ENCODE measurements at places on chromosomes 7 and 10. TPM values are rescaled to one million over a fixed set of nuclear protein-coding genes. Genes with fewer than 3 reads are reported as not detected.

Gene PGAM2
- total RNA-seq, result 1.2 TPM

Gene UPK3B
- total RNA-seq, result not detected

Gene FKBP6
- total RNA-seq, result not detected

Gene ZNF804B
- total RNA-seq, result not detected

Gene SLC18A2
- total RNA-seq, result not detected

Gene ZEB1
- total RNA-seq, result 14.4 TPM

Gene AOC1
- not detected for total RNA-seq

Gene FOXK1
- total RNA-seq, result 11.6 TPM

Gene CPN1
- not detected for total RNA-seq

Gene BTBD16
- not detected for total RNA-seq

Gene NKX6-2
- not detected for total RNA-seq

Gene AOAH
- 2.6 TPM for total RNA-seq

Gene IRF5
- 1.8 TPM for total RNA-seq
